ENCODE measurements at places on chromosomes 2 and 18.

- DNase-seq, result no peak
Measured at GRCh38 chr18:10194592-10194991, 259.8 kb upstream of the APCDD1 start.

DNA sequence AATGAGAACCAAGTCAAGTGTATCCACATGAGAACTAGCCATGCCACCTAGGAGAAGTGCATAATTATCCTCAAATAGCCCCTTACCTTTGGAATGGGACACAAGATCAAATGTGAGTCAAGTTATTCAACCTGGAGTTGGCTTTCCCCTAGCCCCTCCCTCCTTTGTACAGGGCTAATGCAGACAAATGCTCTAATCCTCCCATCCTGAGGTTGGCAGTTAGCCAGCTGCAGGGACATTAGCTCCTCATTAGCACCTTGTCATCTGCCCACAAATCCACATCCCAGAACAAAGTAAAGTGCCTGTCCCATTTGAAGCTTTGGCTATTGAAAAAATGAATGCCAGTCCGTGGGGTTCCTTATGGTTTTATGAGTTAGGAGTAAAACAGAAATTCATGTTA, 294.1 kb upstream of the FANCL start:
- DNase-seq, result no peak

GRCh38 chr2:232652505-232652851, 19.1 kb downstream of the EFHD1 start:
- DNase-seq, result no peak

DNA sequence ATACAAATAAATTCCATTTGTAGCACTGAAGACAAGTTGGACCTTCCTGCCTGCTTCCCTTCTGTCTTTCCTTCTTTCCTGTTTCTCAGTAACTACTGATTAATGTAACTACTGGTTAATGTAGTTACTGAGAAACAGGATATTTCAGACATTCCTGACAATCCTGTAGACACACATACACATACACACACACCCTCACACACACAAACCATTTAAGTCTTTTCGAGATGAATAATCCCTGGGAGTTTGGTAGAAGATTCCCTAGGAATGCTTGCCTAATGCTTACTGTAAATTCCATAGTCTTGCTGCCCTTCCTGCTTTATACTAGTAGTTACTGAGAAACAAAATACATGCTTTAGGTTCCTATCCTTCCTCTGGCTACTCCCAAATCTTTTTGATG, 83.9 kb downstream of the PIK3C3 start:
- DNase-seq, result no peak

DNA sequence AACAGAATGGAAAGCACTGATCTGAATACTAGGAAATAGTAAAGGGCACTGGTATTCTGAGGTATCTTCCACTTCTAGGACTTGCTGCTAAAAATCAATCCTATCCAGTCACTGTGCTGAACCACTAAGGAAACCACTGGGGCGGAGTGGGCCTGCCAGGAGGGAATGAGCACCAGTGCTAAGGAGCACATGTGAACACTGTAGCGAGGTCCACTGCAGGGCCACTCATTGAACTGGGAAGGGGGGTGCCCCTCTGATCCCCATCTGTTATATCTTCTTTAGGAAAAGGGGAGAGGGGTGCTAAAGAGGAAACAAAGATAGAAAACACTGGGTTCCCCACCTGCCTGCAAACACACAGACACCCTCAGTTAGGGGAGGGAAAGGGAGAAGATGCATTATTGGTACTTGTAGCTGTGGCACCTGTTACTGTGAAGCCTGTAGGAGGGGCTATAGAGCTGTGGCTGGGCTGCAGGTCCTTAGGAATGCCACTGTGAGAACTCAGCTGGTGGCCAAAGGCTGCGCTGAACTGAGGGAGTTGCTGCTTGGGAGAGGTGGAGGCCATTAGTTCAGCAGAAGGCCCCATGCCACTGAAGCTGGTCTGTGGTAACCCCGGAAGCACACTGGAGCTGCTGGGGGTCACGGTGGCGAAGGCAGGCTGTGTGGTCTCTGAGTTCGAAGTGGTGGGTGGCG, 81.8 kb downstream of the INO80D start:
- DNase-seq, result no peak

DNA sequence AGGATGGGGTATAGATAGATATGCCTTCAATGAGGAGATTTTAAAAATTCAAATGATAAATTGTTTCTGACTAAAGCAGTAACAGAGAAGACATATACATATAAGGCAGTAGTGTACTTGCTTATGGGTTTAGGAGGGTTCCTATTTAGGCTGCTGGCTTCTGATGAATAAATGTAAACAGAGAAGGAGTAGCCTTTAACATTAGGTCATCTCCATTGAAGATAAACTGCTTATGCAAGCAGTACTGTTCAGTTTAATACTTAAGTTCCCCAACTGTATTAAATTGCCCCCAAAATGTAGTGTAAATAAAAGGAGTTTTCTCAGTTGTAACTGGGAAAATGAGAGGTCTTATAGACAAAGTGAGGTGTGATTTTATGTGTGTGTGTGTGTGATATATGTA, 217.7 kb upstream of the TMEFF2 start:
- DNase-seq, result no peak

DNA sequence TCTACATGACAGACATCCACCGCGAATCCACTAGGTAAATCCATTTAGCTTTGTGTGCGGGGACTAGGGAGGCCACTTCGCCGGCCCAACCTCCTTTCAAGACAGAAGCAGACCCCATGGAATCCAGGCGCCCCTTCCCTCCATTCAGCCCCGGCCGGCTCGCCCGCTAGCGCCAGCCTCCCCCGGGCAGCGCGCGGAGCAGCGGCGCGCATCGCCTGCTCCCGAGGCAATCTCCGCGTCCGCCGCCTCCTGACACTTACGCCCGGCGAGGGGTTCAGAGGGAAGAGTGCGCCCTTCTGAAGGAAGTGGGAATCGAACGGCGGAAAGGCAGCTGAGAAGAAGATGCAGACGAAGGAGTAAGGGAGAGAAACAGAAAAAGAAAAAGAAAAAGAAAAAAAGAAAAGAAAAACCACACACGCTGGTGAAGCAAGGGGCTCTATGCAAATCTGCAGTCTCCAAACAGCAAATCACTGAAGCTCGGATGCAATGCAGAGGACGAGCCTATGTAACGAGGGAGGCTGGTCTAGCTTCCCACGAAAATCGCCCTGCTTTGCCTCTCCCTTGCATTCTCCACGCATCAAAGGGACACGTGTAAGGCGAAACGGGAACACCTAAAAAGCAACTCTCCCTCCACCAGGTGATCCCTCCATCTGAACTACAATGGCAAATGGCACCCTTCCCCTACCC, 684.4 kb downstream of the NRXN1 start:
- DNase-seq, result no peak

DNA sequence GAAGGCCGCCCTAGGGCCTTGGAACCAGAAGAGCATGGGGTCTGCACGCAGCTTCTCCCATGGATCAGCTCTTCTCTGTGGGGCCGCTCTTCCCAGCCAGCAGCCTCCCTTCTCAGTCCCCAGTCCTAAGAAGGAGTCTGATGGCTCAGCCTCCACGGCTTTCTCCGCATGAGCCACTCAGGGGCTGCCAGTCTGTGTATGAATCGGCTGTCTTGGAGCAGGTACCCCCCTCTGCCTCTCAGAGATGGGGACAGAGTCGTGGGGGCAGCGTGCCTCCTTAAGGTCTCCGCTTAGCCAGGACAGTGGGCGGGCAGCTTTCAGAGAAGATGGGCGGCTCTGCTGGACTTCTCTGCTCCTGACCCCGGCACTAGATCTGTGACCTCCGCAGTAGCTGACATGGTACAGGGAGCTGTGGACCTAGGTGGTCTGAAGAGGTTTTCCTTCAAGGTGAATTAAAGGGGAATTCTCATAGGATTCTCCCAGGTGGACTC, 21.6 kb downstream of the INPP5D start:
- no peak for DNase-seq

- no peak for DNase-seq
Measured at GRCh38 chr2:180289627-180290026, 282.5 kb upstream of the CWC22 start.

- no peak for DNase-seq
Measured at GRCh38 chr2:201777043-201777442, 3.7 kb downstream of the ALS2 start.

- DNase-seq, result no peak
Measured at GRCh38 chr2:8277921-8278571, 403.8 kb upstream of the ID2 start.

- no peak for DNase-seq
Measured at GRCh38 chr2:150495993-150496627, 8.6 kb upstream of the RND3 start.

DNA sequence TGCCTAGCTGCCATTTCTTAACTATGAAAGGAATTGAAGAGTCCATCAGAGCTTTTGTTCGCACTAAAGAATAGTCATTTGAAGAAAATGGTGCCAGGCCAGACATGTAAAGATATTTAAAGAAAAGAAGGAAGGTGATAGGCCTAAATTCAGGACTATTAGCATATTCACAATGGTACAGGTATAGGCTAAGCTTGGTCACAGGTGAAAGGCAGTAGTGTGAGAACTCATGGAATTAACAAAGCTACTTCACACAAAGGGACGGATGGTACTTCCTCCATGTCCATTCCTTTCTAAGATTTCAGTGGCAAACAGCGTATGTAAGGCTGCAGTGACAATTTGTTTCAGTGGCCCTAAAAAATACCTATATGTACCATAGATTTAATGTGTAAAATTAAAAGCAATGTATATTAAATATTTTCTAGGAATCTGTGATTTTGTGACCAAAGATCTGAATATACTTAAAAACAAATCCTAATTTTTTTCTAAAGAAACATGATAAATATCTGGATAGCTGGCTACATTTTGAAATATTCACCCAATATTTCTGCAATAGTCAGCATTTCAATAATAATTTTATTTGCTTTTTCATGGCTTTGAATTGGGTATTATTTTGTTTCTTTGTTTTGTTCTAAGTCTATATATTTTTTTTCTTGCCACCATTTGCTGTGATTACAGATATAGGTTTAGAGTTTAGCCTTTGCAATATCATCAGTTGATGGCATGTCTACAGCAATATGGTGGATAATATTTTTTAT, 116.1 kb downstream of the CAMKMT start:
- no peak for DNase-seq

- DNase-seq, result no peak
Measured at GRCh38 chr2:159508140-159508539, 108.2 kb downstream of the BAZ2B start.

GRCh38 chr2:240432430-240432819, 3.0 kb upstream of the GPC1 start:
- no peak for DNase-seq

DNA sequence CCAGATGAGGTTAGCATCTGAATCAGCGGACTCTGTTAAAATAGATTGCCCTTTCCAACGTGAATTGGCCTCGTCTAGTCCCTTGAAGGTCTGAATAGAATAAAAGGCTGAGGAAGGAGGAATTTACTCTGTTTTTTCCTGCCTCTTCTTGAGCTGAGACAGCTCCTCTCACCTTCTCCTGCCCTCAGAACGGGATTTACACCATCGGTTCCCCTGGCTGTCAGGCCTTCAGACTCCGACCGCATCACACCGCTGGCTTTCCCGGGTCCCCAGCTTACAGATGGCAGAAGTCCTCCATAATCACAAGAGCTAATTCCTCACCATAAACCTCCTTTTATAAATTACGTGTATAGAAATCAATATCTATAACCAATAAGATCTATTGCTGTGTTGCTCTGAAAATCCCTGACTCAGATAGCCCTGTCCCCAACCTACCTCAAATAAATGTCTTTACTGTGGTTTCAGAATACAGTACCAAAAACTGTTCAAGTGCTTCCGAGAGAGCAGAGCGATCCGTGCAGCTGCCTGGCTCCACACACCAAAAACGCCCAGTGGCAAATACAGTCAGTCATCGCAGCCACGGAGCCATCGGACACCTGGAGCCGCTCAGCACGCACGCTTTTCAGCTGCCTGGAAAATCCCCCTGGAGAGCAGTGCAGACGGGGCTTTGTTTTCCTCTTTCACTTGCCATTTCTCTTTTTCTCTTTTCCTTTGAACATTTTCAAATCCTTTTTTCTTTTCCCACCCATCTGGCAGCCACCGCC, 196.9 kb downstream of the NRP2 start:
- DNase-seq, result no peak

DNA sequence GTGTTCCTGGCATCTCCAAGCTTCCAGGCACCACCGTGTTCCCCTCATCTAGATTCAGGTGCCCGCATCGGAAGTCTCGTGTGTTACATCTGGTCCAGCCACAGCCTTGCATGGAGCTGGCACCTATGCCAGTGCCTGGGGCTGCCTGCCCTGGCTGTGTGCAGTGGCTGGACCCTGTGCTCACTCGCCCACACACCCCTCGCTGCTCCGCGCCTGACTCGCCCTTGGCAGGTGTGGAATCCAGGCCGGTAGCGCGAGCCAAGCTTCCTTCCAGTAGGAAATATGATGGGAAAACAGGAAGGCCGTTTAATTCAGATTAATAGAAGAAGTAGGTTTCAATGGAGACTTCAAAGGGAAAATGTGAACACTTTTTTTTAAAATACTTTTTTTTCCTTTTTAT, 78.0 kb downstream of the PTPN4 start:
- DNase-seq, result no peak

DNA sequence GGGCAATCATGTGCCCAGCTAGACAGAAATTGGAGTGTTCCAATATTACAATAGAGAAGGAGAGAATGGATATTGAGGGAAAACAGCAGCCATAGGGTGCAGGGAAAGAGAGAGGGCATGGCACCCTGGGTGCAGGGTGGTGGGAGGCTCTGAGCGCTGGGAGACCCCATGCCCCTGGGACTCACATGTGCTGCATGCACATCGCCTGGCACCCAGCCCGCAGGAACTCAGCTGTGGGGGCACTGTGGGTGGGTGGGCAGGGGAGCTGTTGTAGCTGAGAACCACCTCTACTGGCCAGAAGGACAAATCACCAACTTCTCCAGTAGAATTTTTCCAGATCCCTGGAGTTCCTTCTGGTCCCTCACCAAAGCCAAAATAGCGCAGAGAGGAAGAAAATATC, 7.2 kb upstream of the NEURL3 start:
- DNase-seq, result no peak

GRCh38 chr2:128755695-128756364, 437.2 kb upstream of the HS6ST1 start:
- DNase-seq, result no peak

DNA sequence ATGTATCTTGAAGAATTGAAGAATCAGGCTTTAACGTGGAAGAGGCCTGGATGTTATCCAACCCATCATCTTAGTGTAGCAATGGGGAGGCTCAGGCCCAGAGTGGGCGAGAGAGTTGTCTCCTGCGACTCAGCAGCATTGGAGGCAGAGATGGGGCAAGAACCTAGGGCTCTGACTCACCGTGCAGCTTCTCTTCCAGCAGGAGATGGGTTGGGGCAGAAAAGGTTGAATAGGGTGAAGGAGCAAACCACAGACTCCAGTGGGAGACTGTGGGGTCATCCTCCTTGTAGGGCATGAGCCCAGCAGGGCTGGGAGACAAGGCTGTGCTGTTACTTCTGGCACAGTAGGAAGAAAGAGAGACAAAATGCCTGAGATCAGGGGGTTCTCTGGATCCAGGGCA, 1.4 kb downstream of the IL36RN start:
- DNase-seq, result no peak
